ENCODE measurements at places on chromosomes 6 and 20.

DNA sequence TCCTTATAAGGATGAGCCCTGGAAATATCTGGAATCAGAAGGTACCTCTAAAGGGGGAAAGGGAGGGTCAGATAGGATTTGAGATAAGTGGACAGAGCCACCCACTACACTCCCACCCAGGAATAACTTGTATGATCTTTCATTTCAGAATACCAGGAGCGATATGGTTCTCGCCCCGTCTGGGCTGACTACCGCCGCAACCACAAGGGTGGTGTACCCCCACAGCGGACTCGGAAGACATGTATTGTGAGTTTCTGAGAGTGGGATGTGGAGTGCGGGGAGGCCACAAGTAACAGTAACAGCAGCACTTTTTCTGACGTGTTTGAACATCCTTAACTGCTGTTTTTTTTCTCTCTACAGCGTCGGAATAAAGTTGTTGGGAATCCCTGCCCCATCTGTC is 1.9 kb downstream of the MRPS18B start:
- no peak for DNase-seq

DNA sequence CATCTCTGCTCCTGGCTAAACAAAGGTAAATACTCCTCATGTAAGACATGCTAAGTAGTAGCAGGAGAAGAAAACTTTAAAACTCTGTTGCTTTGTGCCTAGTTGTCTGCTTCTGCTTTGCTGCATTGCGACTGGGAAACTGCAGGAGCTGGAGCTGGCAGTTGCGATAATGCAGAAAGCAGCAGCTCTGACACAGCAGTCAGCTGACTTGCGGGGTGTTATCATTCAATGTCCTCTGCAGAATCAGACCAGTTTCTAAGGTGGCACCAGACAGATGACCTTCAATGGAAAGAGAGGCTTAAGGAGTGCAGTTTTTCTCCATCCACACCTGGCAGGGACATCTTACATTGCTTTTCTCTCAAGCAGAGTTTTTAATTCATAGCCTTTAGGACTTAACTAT is 69.9 kb upstream of the SOX4 start:
- no peak for DNase-seq

DNA sequence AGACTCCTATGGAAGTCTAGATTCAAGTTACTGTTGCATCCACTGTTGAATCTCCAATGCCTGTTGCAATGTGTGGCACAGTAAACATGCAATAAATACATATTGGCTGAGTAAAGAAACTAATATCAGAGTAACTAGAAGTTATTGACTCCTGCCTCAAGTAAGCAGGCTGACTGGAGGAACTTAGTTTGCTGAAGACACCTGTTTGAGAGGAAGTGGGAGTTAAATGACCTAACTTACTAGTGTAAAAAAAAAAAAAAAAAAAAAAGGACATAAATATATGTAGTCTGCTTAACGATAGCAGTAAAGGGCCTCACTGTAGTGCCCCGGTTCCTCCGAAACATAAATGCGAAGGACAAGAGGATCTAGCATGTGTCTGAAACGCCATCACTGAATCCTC is 249.8 kb upstream of the PRDM1 start:
- no peak for DNase-seq

DNA sequence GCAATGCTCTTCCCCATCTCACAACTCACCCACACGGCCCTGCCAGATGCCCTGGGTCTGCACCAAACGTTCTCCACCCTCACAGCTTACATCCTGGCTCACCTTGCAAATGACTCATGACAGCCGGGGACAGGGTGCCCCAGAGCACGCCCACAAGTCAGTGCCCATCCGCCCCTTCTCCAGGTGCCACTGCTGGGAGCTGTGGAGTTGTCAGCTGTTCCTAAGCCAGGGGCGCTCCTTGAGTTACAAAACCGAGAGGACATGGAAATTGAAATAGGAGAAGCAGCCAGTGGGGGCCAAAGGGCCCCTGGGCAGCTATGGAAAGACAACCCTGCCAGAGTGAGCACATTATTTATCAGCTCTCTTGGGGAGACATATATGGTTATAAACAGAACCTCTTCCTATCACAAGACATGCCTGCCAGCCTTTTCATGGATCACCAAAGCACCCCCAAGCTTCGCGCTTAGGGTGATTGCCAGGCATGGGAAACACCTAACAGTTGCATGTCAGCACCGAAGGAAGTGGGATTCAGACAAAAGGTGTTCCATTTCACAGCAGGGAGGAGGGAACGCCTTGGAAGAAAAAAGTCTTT is 236.8 kb downstream of the LY86 start:
- DNase-seq = no peak

DNA sequence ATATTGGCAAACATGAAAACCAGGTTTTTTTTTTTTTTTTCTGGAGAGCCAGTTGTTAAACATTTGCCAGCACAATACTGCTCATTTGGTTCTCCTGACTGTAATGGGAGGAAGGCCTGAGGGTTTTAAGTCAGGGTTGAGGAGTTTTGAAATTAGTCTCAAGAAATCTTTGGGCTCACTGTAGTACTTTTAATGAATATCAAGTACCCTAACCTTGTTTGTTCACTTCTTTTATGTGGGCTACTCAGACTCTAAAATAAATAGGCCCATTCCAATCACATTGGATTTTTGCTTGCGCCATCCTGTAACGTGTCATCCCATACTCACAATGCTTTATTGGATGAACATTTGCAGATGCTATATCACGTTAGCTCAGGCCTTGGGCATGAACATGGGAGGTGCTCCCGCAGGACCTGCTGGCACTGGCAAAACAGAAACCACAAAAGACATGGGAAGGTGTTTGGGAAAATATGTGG is 146.9 kb downstream of the DNAH8 start:
- no peak for DNase-seq

DNA sequence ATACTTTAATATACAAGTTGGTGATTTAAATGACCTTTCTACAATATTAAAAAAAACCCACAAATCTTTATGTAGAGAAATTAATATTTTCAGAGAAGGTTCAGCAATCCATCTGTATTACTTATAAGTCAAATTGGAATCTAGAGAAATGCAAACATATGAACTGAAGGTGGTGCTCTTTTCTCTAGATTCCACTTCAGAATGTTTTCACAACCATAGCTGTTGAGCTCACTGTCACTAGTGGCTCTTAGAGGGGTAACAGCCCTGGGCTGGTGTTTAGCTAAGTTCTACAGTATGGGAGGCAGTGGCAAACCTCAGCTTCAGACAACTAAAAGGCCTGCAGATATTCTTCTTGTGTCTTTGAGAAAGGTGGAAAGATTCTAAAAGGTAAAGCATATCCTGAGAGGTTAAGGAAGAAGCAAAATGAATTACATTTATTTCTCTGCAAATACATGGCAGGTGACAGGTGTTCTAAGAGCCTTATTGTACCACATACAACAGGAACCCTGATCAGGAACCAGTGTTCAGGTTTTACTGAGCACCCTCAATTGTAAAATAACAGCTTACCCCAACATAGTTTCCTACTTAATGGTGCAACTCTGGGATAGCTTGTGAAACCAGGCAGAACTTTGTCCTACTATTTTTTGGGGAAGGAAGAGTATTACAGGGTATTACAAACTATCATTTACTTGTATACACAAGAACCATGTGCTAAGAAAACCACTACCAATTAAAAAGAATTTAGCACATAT is 56.6 kb upstream of the SAMHD1 start:
- DNase-seq = peak; percentile 21

DNA sequence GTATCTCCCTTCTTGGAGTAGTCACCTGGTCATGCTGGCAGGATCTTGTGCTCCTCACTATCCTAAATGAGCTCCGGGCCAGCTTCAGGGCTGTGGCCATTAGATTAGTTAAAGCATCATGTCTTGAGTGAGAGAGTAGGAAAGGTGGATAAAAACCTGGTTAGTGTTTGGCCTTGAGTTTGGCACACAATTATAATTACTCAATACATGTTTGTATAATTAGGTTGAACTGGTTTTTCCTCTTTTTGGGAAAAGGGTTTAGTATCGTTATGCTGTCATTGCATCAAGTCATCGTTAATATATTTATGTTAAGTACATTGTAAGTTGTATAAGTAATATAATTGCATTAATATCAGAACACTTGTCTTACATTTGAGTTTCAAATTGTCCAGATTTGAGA is 126.3 kb downstream of the CDKAL1 start:
- DNase-seq = no peak
